ENCODE measurements at places on chromosomes 3 and 15.

GRCh38 chr3:154583086-154583634, 153.2 kb upstream of the GPR149 start:
- no peak for DNase-seq

GRCh38 chr15:89058376-89058775, 29.9 kb upstream of the ABHD2 start:
- DNase-seq: no peak

GRCh38 chr15:55247766-55248427, 41.7 kb downstream of the RAB27A start:
- DNase-seq: no peak

DNA sequence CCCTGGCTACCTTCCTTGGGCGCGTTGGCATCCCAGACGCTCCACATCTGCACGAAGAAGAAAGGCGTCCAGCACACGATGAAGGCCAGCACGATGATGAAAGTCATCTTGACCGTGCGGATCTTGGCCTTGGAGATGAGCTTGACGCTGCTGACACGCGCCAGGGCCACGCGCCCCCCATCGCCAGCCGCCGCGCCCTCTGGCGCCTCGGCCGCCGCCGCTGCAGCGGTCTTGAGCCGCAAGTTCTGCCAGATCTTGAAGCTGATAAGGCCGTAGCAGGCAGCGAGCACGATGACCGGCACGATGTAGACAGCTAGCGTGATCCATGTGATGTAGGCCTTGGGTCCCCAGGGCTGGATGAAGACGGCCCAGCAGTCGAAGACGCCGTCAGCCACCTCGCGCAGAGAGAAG, 2.2 kb downstream of the OXTR start:
- no peak for DNase-seq

- DNase-seq: no peak
These were observed 314.9 kb downstream of the SLC9A9 start for GRCh38 chr3:143533391-143533790.

GRCh38 chr3:5238545-5238944, 51.0 kb downstream of the EDEM1 start:
- DNase-seq: no peak

DNA sequence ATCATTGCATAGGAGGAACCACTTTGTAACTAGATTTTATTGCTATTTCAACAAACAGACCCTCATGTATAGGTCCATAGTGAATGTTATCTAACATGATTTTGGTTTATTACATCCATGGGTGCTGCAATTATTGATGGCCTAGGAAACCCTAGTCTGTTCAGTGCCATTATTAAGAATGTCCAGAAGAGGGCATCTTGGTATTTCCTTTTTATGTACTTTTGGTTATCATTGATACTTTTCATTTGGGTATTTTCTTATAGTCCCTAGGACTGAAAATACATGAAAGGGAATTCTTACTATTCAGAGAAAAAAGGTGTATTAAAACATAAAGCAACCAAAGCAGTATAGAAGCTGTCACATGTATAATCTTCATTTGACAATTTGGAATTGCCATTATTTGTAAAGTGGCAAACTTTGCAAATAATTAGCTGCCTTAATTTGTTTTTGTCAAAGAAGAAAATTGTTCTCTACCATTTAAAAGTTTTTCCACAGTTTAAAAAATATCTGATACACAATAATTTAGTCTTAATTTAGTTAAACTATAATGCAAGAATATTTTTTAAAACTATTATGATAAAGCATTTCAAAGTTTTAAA, 48.7 kb downstream of the CNOT10 start:
- DNase-seq: peak; percentile 27

DNA sequence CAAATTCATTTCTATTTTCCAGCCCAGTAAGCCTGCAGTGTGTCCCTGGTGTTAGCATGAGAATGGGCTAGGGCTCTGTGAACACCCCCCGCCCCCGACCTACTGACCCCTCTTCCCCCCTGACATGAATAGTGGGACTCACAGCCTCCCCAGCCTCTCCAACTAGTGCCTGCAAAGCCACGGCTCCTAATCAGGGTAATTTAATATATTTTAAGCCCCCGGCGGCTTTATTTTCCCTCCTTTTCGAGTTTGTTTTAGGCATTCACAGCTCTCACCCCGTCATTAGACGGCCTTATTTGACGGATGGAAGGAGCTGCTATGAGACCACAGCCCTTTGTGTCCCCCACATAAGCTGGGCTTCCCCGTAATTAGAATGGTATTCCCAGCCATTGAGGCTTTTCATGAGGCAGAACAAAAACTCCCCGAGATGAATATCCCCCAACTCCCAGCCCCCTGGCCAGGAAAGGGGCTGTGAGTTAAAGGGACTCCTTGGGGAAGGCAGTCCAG, 78.3 kb upstream of the POLG start:
- no peak for DNase-seq

GRCh38 chr3:16365491-16366128, 100.6 kb downstream of the OXNAD1 start:
- no peak for DNase-seq

GRCh38 chr3:179336345-179336929, 11.1 kb upstream of the MFN1 start:
- DNase-seq: no peak

- no peak for DNase-seq
These were observed 2.2 kb upstream of the SLC4A7 start for GRCh38 chr3:27486336-27486735.

GRCh38 chr3:127172781-127173515, 20.0 kb upstream of the PRR23E start:
- no peak for DNase-seq

DNA sequence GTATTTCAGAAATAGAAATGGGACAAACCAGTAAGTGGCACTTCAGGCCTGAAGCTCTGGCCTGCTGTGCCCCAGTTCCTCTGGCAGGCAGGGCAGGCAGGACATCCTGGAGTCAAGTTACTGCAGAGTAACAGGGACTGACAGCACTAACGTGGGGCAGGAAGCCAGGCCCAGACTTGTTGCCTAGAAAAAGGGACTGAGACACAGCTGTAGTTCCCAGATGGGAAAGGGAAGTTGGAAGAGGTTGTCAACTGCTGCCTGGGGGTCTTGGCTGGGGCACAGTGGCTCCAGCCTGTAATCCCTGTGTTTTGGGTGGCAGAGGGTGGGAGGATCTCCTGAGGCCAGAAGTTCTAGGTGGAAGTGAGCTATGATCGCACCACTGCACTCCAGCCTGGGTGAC, 171.9 kb downstream of the FMN1 start:
- peak; percentile 45 for DNase-seq

DNA sequence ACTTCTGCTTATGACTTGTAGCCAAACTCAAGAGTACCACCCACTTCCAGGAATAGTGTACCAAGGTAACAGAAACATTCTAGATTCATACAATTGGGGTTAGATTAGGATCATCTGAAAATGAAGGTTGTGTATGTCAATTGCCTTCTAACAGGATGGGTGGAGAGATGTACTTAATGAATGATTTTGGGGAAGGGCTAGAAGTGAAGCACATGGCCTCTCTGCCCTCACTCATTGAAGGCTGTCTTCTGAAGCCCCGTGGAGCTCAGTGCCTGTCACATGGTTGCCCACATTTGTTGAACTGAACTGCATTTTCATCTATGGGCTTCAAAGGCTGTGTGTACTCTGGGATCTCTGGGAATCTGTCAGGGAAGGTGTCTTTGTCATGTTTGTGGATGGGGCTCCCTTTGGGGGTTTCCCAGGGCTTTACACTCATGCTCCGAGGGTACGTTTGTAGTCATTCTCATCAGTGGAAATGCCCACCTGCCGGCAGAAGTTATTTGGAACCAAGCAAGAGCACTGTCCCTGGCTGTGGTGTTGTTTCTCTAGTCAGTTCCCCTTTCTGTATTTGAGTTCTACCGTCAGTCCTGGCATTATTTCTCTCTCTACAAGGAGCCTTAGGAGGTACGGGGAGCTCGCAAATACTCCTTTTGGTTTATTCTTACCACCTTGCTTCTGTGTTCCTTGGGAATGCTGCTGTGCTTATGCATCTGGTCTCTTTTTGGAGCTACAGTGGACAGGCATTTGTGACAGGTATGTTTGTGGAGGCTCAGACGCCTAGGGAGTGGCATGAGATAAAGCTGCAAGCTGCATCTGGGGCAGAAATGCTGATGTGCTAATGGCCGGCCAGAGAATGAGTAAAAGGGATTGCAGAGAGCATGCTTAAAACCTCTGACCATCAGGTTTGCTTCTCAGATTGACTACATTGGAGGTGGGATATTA, 22.4 kb downstream of the CD86 start:
- no peak for DNase-seq

DNA sequence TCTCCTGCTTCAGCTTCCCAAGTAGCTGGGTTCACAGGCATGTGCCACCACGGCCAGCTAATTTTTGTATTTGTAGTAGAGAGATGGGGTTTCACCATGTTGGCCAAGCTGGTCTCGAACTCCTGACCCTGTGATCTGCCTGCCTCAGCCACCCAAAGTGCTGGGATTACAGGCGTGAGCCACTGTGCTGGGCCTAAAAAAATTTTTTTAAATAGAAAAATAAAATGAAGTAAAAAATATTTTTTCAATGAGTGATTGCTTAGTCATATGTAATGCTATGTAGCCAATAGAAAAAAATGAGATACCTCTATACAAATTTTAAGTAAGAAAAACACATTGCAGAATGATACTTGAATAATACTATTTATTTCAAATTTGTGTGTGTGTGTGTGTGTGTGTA, 27.9 kb upstream of the SLC30A4 start:
- DNase-seq: no peak

GRCh38 chr3:172224560-172225214, 185.3 kb downstream of the FNDC3B start:
- DNase-seq: no peak

- DNase-seq: no peak
These were observed 37.1 kb downstream of the TJP1 start for GRCh38 chr15:29785136-29785535.

GRCh38 chr3:174387736-174388135, 471.4 kb upstream of the NAALADL2 start:
- DNase-seq: no peak

GRCh38 chr15:75416584-75416983, 34.9 kb downstream of the SIN3A start:
- no peak for DNase-seq

DNA sequence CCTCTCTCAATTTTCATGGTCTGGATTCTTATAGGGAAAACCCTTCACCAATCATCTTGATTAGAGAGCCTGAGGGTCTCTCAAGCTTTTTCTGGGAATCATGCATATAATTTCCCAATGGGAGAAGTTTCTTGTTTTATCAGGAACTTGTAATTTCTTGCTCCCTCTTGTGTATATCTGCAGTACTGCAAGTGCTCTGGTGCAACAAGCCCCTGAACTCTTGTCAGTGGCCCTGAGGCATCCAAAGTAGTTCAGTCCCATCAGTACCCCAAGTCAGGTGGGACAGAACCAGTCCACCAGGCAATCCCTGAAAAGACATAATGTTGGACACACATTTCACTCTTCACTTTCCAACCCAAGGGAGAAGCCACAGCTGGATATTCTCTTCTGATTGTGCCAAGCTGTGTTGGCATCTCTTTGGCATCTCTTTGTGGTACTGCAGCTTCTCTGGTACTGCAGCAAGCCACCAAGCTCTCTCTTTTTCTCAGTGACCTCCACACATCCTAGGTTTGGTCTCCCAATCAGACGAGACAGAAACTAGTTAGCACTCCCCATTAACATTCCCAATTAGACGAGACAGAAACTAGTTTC, 214.5 kb downstream of the ZIC4 start:
- DNase-seq: peak; percentile 55

- DNase-seq: no peak
These were observed 1.3 kb downstream of the ATXN7 start for GRCh38 chr3:63864965-63865327.

GRCh38 chr15:81785679-81786078, 260.1 kb downstream of the MEX3B start:
- DNase-seq: no peak

DNA sequence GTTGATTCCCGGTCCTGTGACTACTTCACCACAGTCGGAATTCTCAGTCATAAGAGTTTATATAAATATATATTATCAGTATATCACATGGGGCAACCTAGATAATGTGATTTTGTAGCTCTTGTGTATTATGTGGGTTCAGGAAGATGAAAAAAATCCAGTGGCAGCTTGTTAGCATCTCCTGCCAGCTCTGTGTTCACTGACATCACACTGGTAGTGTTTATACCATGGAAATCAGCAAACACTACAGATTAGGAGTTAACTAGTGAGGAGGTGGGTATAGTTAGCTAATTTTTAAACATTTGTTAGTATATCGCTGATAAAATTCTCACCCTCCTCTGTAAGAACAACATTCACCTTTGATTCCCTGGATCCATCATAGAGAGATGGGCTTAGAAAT, 44.5 kb upstream of the KCNMB2 start:
- DNase-seq: no peak

- DNase-seq: no peak
These were observed 21.8 kb upstream of the SLC25A38 start for GRCh38 chr3:39361252-39361927.

GRCh38 chr15:65434201-65434600, 11.5 kb upstream of the IGDCC4 start:
- DNase-seq: no peak

GRCh38 chr3:134795746-134796280, 753 bp downstream of the EPHB1 start:
- no peak for DNase-seq

DNA sequence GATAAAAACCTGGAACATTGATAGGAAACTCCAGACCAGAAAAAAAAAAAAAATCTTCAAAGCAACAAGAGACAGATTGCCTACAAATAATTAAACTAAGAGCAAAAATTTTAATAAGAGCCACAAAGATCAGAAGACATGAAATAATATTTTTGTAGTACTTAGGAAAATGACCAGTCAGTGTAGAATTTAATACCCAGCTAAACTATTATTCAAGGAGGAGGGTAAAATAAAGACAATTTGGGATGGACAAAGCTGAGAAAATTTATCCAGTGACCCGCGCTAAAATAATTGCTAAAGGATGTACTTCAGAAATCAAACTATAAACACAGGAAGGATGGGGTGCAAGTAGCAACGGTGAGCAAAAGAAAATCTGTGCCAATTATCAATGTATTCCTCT, 133.2 kb downstream of the AQP9 start:
- no peak for DNase-seq

DNA sequence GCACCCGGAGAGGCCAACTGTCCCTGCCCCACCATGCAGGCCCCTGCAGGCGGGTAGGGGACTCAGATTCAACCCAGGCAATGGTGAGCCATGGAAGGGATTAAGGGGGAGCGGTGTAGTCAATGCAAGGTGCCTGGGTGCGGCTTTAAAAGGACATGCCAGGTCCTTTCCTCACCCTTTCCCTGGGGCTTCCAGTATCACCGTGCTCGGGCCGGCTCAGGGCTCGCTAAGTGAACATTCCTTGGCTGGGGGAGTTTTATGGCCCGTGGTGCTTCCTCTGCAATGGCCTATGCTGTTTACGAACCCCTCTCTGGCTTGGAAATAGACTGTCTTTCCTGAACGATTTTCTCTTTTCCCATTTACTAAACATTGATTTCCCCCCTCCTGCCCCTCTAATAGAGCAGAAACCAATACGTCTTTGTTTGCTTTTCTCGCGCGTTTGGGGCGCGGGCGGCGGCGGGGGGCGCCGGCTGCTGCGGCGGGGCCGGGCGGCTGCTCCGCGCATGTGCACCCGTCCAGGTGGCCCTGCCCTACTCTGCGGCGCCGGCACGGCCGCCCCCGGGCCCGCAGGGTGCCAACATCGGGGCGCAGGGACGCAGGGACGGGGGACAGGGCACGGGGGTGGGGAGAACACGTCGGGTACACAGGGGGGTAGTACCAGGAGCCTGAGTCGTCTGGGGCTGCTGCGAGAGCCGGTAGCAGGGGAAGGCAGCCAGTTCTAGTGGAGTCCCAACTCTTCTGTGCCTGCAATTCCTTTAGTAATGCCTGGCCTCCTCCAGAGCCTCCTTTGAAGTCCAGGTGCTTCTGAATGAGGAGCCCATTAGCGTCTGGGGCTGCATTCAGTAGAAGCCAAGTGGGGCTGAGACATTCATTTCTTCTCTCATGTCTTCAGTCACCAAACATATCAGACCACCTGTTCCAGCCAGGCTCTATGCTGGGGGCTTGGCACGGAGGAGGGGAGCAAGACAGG, 26.9 kb upstream of the CACNA2D2 start:
- no peak for DNase-seq
